ENCODE measurements at places on chromosomes 12 and 14.
A peak's percentile ranks its signal among the peaks of the same experiment; 100 is the strongest.

DNA sequence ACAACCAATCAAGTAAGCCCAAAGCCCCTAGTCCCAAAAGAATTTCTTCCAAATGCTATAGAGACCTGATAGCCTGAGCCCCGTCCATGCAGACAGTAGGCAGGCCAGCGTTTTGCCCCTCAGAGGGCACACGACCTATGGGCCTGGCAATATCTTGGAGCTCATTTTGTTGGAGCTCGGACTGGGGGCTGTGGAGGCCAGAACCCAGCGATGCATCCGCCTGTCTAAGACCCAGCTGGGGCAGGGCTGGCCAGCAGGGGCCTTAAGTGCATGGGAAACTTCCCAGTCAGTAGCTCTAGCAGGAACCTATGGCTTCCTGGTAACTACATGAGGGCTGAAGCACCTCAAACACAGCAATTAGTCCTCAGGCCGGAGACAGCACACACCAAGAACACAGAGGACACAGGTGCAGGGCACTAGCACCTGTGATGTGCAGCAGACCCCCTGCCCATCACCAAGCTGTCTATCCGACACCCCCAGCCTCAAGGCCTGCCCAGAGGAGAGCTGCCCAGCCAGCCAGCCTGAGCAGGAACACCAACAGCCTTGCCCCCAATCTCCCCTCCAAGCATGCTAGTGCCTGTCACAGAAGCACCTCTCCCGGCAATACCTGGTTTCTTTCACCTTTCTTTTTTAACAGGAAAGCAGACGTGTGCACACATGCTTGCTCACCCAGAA, 50.8 kb downstream of the ARL6IP4 start:
- no peak for DNase-seq

GRCh38 chr14:88535149-88535548, 19.7 kb downstream of the PTPN21 start:
- no peak for DNase-seq

DNA sequence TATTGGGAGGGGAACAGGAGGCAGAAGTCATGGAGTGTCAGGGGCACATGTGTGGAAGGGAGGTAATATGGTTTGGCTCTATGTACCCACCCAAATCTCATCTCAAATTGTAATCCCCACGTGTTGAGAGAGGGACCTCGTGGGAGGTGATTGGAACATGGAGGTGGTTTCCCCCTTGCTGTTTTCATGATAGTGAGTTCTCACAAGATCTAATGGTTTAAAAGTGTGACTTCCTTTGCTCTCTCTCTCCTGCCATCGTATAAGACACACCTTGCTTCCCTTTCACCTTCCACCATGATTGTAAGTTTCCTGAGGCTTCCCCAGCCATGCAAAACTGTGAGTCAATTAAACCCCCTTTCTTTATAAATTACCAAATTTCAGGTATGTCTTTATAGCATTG, 41.6 kb upstream of the CDK17 start:
- DNase-seq = no peak

GRCh38 chr14:68195126-68195525, 375.5 kb downstream of the RAD51B start:
- DNase-seq = no peak

DNA sequence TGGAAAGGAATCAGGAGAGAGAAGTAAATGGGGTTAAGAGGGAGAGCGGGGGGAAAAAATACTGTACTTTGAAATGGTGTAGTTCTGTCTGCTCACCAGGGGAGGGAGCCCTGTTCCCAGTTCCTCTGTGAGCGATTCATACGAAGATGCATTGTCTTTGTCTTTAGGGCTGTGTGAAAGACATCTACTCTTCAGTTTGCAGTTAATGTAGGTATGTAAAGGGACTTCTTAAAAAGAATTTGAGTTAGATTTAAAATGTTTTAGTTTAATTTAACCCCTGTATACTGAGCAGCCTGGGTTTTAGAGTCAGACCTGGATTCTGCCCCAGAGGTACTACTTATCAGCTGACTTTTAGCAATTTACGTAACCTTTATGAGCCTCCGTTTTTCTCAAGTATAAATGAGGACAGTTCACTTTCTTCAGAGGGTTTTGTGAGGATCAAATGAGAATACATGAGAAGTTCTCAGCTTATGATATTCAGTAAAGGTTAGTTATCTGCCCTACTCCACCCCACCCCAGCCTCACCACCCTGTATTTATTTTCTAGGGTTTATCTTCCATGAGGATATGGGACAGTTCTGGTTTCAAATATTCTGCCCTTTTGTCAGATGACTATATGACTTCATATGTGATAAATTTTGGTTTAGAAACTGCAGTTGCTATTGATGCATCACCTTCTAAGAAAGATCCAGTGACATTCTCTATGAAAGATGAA, 82.5 kb upstream of the EVL start:
- DNase-seq = peak; percentile 30

GRCh38 chr14:59332727-59333126, 132.5 kb downstream of the GPR135 start:
- DNase-seq = no peak

DNA sequence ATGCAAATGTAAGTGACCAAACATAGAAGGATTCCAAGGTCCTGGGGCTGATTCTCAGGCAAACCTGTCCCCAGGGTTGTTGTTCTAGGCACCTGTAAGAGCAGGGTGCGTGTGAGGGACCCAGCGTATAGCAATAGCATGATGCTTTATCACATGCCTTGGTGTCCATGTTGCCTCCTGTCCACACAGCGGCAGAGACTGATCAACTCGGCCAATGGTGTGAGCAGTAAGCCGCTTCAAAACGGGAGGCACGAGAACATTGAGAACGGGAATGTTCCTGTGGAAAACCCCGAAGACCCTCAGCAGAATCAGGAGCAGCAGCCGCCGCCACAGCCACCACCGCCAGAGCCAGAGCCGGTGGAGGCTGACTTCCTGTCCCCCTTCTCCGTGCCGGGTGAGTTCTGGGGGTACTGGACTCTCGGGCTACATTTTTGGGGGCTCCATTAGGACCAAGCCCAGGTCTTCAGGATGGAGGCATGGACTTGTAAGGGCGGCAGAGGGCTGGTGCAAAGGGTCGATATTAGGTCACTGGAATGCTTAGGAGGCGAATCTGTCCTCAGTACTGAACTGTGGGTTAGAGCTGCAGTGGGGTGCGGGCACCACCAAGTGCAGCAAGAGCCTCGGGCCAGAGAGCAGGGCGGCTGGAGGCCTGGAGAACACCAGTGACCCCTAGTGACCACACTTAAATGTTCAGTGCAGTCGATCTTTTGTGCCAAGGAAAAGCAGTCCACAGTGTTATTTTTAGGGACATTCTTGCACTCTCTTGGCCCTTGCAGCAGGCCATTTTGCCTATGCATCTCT, 57.2 kb upstream of the RIN3 start:
- DNase-seq = no peak

- DNase-seq = no peak
Measured at GRCh38 chr12:22627371-22627770, 2.4 kb downstream of the ETNK1 start.

GRCh38 chr12:76998386-76998785, 67.0 kb downstream of the E2F7 start:
- no peak for DNase-seq

GRCh38 chr14:34562776-34563150, 23.3 kb upstream of the EAPP start:
- DNase-seq = no peak

- DNase-seq = no peak
Measured at GRCh38 chr12:115716551-115716950, 560.9 kb downstream of the MED13L start.

- DNase-seq = no peak
Measured at GRCh38 chr12:41919526-41920261, 225.0 kb downstream of the GXYLT1 start.

- DNase-seq = peak; percentile 38
Measured at GRCh38 chr14:75333606-75334548, 55.2 kb downstream of the FOS start.

DNA sequence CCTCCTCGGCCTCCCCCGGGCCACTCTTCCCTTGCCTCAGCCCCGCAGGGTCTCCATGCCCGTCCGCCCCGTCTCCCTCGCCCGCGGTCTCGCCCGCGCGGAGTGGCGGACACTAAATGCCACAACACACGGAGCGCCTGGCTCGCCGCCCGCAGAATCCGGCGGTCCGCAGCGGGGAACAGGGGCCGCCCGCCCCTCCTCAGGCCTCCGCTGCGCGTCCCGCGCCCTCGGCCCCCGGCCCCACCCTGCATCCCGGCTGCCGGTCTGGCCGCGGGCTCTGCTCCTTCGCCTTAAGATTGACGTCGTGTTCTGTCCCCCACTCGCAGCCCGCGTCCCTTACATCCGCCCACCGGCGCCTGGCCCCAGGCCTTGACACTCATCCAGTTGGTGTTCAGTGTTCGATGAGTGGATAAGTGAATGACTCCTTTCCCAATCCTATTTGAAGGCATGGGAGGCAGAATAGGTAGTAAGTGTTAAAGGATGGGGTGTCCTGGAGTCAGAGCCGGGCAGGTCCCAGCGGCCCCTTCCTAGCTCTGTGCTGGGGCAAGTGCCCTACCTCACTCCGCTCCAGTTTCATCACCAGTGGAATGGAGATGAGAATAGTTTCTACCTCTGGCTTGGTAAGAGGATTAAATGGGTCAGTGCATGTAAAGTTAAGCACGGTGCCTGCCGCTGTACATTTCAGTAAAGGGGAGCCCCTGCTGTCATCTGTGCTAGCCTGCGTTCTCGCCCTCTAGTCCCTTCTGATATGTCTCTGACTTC, 622 bp downstream of the TECPR2 start:
- DNase-seq = no peak

DNA sequence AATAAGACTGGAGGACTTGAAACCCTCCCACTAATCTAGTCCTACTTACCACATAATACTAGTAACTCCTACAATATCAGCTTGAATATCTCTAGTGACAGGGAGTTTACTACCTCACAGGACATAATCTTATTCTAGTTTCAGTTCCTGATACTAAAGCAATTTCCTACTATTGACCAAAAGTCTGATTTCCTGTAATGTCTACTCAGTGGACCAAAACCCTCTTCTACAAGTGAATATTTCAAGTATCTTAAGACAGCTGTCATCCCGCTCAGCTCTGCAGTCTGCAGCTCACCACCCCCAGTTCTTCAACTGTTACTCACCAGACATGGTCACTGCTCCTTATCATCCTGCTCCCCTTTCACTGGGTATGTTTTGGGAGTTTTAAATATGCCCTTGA, 70.8 kb upstream of the TMCC3 start:
- DNase-seq = no peak

- DNase-seq = no peak
Measured at GRCh38 chr14:25884657-25885056, 713.2 kb downstream of the NOVA1 start.

- DNase-seq = no peak
Measured at GRCh38 chr12:68432622-68433021, 100.5 kb upstream of the MDM1 start.

GRCh38 chr14:20493634-20494033, 11.7 kb upstream of the RNASE10 start:
- no peak for DNase-seq

DNA sequence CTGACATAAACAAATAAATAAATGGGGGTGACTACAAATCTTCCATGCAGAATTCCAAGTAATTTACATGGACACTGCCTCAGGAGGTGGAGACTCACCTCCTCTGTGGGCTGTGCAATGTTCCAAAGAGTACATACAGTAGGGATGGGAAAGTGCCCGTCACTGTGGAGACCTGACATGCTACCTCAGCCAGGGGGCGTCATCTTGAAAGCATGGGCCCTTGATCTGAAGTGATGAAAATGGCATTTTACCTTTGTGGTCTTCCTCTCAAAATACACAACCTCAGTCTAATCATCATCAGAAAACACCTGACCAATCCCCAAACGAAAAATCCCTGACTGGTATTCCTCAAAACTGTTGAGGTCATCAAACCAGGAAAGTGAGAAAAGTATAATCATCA, 48.4 kb downstream of the ANAPC7 start:
- DNase-seq = no peak

GRCh38 chr12:48446161-48446776, 26.1 kb upstream of the ANP32D start:
- DNase-seq = no peak

DNA sequence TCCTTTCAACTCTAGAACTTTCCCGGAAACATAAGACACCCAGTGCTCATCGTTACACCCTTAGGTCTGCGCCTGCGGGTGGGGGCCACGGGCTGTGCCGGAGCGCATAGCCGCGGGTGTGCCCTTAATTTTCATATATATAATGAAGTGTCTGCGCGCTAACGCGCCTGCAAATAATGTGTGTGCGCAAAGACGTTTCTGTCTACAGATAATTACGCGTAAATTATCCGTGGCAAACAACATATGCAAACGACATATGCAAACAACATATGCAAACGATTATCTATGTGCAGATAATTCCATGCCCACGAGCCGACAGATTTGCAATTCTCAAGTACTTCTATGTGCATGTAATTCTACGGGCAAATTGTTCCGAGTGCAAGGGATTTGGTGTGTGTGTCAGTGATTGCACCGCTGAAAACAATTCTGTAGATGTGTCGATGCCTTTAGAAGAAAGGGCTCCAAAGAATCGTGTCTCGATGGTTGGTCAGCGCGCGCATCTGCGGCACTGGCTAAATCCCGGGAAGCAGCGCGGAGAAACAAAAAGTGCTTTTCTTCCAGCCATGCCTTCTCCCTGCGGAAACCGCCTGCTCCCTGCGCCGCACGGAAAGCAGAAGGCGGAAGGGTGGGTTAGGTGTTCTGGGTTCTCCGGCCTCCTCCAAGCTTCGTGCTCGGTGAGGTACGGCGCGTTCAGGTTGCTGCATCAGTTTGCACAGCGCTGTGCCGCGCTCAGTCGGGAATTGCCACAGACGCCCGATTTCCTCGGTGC, 34.5 kb upstream of the TBX5 start:
- no peak for DNase-seq

GRCh38 chr14:47744155-47744554, 68.8 kb upstream of the MDGA2 start:
- no peak for DNase-seq

DNA sequence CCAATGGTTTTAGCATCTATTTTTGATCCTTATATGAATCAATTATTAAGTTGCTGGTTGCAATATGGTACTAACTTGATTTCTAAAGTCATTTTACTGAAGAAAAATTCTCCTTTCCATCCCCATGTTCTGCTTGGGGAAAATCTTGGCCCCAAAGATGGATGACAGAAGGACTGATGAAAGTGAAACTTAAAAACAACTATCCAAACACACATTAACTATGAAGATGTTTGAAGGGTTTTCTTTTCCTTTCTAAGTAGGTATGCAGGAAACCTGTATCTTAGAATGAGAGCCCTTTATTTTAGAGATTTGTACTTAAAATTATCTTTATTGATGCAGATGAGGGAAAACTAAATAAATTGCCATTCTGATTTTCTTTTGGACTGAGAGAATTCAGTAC, 5.9 kb downstream of the C12orf71 start:
- DNase-seq = no peak

DNA sequence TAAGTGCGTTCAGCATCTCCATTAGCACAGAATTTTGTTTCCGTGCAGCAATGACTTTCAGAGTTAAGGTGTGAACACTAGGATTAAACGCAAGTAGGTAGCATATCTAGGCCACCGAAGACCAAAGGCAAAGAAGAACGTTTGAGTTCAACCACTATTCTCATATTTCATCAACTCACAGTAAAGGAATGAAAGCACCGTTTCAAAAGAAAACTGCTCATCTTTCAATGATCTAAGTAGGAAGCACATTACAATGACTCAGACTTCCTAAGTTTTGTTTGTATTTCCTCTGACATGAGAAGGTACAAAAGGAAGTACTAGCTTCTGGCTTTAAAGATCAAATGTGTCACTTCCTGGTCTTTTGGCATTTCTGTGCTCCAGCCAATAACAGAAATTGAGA, 57.6 kb downstream of the ACADS start:
- no peak for DNase-seq

Data from stimulated activated CD4-positive, alpha-beta T cell treated with anti-CD3 and anti-CD28 coated beads, Interleukin-1b, Interleukin-23, amount 100 ng/mL, for 4 hours (primary cell).